ENCODE measurements at places on chromosomes 1 and 21. TPM values are rescaled to one million over a fixed set of nuclear protein-coding genes. Genes with fewer than 3 reads are reported as not detected.

The GNAT2 gene
- 0.49 TPM for total RNA-seq

The TIE1 gene
- total RNA-seq = 1,208 TPM

The C1orf94 gene
- total RNA-seq = not detected

The MYOG gene
- total RNA-seq = not detected

The ASCL5 gene
- not detected for total RNA-seq

The LGR6 gene
- total RNA-seq = not detected

The TRIM58 gene
- 0.06 TPM for total RNA-seq

The CHRM3 gene
- 0.13 TPM for total RNA-seq

The DAB1 gene
- not detected for total RNA-seq

The IGSF3 gene
- total RNA-seq = 0.49 TPM

The KMO gene
- not detected for total RNA-seq

The ENTREP3 gene
- total RNA-seq = 3.4 TPM

The CD5L gene
- not detected for total RNA-seq

The ABCG1 gene
- total RNA-seq = 107 TPM

The CHD1L gene
- 37.1 TPM for total RNA-seq

The CXADR gene
- 76.5 TPM for total RNA-seq

The FABP3 gene
- 5.5 TPM for total RNA-seq

Measured in bladder microvascular endothelial cell (primary cell).